ENCODE measurements at places on chromosomes 6 and 20.

DNA sequence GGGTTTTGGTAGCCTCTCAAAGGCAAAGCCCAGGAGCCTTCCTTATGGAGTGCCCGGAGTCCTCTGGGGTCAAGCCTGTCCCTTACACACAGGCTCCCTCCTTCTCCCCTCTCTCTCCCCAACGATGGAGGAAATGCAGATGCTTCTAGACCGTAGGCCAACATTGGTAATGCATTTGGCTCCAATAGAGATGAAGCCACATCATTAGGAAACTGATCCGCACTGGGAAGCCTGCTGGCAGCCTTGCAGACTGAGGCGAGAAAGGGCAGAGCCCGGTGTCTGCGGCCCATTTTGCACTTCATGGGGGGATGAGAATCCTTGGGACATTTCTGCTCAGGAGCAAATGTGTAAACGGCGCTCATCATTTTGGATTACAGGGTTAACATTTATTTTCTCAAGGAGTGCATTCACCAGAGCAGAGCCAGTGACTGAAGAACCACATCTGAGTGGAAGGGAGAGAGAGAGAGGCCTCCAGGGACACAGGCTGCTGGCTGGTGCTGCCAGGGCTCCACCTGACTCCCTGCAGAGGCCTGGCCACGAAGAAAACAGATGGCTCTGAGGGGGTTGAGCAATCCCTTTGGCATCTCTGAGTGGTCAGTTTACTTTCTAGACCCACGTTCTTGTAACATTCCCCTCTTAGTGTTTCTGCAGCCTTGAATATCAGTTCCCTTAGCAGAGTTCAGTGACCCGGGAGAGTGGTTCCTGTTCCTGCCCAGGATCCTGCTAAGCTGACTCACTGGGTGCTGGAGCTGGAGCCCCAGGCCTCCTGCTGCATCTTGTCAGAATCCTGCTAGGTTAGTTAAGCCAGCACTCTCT is 4.4 kb upstream of the CST3 start:
- no peak for DNase-seq

GRCh38 chr6:122580737-122581136 is 29.5 kb upstream of the PKIB start:
- no peak for DNase-seq

GRCh38 chr6:53159558-53159957 is 10.9 kb upstream of the GCM1 start:
- DNase-seq = no peak

DNA sequence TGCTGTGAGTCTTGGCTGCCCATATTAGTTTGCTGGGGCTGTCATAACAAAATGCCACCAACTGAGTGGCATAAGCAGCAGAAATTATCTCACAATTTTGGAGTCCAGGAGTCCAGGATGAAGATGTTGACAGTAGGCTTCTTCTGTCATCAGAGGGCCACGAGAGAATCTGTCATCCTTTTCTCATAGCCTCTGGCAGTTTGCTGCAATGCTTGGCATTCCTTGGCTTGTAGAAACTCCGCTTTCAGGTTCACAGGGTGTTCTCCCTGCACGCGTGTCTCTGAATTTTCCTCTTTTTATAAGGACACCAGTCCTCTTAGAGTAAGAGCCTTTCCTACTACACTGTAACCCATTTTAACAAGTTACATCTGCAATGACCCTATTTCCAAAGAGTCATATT is 838.4 kb downstream of the TFAP2A start:
- DNase-seq = no peak

GRCh38 chr6:21478411-21478810 is 115.1 kb upstream of the SOX4 start:
- no peak for DNase-seq

DNA sequence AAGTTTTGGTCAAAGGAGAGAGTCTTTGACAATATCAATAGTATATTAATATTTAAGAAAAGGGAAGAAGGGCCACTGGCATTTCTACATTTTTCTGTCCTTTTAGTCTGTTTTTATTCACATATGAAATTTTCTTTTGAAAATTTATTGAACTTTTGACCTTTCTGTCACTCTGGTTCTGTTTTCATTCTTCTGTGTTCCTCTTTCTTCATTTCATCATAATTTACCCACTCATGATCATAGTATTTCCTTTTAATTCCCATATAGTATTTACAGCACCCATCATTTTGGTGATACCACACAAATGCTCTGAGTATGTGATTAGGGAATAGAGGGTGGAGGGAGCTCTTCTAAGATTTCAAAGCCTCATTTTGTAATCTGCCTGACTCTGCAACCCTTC is 142.8 kb downstream of the GJA1 start:
- DNase-seq = no peak

- DNase-seq = no peak
These were observed 69.9 kb upstream of the HDAC2 start for GRCh38 chr6:114040871-114041270.

DNA sequence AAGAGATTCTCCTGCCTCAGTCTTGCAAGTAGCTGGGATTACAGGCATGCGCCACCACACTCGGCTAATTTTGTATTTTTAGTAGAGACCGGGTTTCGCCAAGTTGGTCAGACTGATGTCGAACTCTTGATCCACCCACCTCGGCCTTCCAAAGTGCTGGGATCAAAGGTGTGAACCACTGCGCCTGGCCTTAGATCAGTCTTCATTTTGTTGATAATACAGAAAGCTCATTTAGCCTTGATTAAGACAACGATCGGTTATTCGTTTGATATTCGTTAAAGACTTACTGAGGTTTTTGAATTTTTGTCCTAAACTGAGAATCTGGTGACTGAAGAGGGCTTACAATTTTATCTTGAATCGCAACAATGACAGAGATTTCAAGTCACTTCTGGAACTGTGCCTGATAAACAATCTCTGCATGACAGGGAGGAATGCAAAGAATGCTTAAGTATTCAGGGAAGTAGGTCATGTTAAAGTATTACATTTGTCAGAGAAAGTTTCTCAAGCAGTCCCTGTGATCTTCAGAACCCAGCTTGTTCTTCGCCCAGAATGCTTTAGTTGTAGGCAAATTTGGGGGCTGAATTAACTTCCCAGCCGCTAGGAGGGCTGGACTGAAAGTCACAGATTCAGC is 14.8 kb downstream of the AKAP12 start:
- DNase-seq = no peak

- no peak for DNase-seq
These were observed 28.7 kb upstream of the PHACTR3 start for GRCh38 chr20:59575653-59576052.

GRCh38 chr6:148309301-148309700 is 33.3 kb upstream of the SASH1 start:
- DNase-seq = no peak

GRCh38 chr20:5400164-5400762 is 83.5 kb upstream of the PROKR2 start:
- DNase-seq = no peak

DNA sequence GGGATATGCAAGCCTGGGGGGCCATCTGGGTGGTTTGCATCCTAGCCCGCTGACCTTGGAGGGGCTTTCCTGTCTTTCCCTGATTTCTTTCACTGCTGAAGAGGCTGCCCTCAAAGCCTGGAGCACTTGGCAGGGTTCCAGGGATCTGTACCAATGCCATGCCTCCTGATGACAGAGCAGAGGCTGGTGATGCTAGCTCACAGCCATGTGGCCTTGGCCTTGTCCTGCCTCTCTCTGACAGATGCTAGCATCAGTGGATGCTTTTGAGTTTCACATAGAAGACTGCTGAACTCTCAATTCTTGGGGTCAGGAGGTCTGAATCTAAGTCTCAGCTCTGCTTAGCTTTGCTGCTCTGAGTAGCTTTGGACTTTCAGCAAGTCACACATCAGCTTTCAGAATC is 21.9 kb upstream of the RREB1 start:
- DNase-seq = no peak

- DNase-seq = no peak
These were observed 4.3 kb downstream of the ZBTB46 start for GRCh38 chr20:63826753-63827152.

- no peak for DNase-seq
These were observed 6.2 kb downstream of the SNTA1 start for GRCh38 chr20:33437141-33437911.

- DNase-seq = no peak
These were observed 41.6 kb downstream of the CDKAL1 start for GRCh38 chr6:20575704-20576451.

GRCh38 chr20:51856432-51856831 is 54.1 kb upstream of the SALL4 start:
- DNase-seq = no peak

DNA sequence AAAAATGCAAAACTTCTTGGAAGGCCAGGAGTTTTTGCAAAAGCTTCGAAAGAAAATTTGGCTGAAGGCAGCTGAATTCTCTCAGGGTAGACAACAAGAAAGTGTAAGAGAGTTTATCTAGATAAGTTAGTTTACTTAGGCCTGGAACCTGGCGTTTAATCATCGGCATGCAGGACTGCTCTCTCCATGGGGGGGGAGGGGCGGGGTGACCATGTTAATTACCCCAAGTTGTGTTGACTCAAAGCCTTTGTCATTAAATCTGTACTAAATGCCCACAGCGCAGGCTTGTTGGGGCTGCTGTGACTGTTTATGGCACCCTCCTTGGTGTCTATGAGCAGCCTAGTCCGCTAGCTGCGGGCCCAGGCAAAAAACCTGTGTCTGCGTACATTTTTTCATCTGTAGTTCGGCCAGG is 20.1 kb upstream of the ZNF451 start:
- no peak for DNase-seq

- no peak for DNase-seq
These were observed 79.5 kb upstream of the PBOV1 start for GRCh38 chr6:138297761-138298298.

DNA sequence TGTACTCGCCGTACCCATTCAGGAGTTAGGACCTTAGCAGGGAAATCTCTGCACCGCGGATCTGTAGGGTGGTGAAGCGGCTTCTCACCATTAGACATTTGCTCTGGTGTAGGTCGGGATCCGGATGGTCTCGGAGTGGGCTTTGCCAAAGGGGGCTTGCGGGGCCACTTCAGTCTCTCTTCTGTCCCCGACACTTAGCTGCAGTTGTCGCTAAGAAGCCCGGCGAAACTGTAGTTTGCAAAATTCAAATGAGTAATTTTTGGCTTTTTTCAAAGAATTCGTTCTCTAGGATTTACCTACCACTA is 433 bp downstream of the QRSL1 start:
- no peak for DNase-seq

GRCh38 chr6:25174678-25175077 is 104.5 kb upstream of the CARMIL1 start:
- DNase-seq = no peak

GRCh38 chr6:26379292-26379691 is 3.6 kb upstream of the BTN2A2 start:
- DNase-seq = no peak

- no peak for DNase-seq
These were observed 170.0 kb downstream of the GPX5 start for GRCh38 chr6:28695715-28696114.

DNA sequence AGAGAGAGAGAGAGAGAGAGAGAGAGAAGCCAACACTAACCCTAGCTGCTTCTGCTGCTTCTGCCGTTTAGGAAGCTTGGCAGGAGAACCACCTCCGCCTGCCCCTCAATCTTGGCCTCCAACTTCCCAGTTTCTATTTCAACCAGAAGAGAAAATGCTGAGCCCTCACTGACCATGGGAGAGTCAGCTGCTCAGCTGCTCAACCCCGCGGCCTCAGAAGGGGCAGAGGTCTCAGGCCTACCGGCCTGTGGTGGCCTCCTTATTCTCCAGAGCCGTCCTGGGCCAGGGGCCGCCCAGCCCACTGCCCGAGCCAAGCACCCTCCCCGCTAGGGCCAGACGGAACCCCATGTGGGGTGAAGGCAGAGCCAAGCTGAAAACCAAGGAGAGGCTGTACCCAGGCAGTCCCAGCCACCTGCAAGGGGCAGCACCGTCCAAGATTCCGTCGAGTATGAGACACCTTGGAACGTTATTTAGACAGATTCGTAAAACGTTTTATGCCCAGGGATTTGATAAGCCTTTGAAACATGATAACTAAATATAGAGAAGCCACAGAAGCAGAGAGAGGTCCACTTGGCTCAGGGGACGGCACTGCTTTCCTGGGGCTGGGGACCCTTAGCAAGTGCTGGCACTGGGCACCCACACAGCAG is 116.6 kb downstream of the DLL1 start:
- DNase-seq = no peak

GRCh38 chr6:122072014-122072647 is 327.3 kb upstream of the HSF2 start:
- DNase-seq = no peak

DNA sequence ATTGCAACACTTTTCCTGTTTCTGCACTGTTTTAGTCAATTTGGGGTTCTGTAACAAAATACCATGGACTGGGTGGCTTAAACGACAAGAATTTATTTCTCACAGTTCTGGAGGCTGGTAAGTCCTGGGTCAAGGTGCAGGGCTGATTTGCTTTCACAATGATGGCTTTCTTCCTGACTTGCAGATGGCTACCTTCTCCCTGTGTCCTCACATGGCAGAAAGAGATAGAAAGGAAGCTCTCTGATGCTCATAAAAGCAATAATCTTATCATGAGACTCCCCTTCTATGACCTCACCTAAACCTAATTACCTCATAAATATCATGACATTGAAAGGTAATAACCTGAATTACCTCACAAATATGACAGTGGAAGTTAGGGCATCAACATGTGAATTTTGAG is 511.5 kb upstream of the CITED2 start:
- DNase-seq = no peak

DNA sequence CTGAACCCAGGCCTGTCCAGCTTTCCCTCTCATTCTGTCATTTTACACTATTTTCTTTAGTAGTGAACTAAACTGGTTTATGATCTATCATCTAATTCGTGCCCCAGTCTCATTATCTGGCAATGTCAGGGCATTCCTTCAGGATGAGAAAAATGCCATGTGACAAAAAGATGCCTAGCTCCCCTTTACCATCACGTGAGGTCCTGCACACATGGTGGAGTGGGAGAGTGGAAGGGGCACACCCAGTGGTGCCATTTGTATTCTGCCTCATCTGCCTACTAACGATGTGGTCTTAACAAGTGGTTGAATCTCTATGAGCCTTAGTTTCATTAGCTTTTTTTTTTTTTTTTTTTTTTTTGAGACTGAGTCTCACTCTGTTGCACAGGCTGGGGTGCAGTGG is 41.2 kb downstream of the CDC5L start:
- DNase-seq = no peak

GRCh38 chr6:62445521-62445920 is 159.5 kb upstream of the KHDRBS2 start:
- no peak for DNase-seq

DNA sequence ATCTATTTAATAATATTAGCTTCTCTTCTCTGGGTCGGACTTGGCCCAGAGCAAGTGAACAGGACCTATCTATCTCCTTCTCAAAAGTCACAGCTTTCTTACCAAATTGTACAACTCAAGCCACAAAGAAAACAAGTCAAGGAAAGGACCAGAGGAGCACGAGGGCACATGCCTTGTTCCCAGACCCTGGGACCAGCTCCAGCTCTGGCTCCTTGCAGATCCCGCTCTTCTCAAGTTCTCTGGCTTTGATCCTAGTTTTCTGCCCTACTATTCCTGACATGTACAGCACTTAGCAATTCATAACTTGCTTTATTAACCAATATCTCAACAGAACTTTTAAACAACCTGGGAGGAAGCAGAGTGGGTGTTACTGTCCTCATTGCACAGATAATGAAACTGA is 185.9 kb downstream of the ESR1 start:
- DNase-seq = no peak

GRCh38 chr6:44116641-44117382 is 10.4 kb downstream of the MRPL14 start:
- DNase-seq = no peak

Data from stimulated activated CD4-positive, alpha-beta T cell treated with anti-CD3 and anti-CD28 coated beads, Interleukin-12 subunit alpha, Interleukin-12 subunit beta, amount 100 ng/mL, for 48 hours (primary cell).